ENCODE measurements at places on chromosomes 7 and 10. TPM values are rescaled to one million over a fixed set of nuclear protein-coding genes. Genes with fewer than 3 reads are reported as not detected.

The CYP2C19 gene
- not detected for total RNA-seq

The RBP3 gene
- not detected for total RNA-seq

DNA sequence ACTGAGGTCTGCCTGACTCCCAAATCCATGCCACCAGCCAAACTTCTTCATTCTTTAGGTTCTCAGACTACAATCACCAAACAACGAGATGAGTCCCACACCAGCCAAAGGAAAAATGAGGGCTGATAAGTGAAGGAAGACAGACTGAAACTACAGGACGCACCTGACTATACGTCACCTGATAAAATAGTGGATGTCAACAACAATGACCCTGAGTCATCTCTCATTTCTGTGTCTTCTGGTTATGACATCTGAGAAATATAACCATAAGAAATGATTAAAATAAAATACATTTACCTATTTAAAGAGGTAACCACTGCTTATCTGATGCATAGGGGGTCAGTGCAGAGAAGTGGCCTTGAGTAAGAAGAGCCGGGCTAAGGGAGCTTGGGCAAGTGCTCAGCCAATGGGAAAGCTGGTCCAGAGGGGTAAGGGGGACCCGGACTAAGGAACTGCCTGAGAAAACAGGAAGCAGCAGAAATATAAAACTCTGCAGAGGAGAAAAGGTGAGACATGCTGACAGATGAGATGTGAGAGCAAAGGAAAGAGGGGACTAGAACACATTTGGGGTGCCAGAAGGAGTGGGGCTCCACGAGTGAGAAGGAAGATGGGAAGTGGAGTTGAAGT, 51.8 kb downstream of the HIPK2 start:
- no peak for DNase-seq

GRCh38 chr10:3248526-3249306, 76.1 kb upstream of the PITRM1 start:
- DNase-seq: no peak

GRCh38 chr7:157841773-157842370, 505.1 kb downstream of the DNAJB6 start:
- no peak for DNase-seq

DNA sequence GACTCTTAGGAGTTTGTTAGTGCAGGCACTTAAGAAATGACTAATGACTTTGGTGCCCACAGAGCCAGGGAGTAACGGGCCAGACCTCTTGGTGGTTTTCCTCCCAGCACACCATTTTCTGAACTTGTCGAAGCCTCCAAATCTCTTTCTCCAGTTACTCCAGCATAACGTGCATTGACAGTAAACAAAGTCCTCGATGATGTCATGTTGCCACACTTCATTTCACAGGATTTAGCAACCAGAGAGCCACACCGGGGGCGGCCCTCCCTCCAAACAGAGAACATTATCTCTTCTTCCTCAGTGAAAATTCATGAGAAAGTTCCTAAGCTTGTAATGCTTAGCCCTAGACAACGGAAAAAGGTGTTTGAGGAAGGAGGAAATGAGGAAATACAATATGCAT, 4.0 kb upstream of the SVOPL start:
- no peak for DNase-seq

All from natural killer cell treated with Interleukin-12 subunit alpha and Interleukin-12 subunit beta and Interleukin-15 and Interleukin-18, amount 100 ng/mL, for 72 hours (primary cell).